Activated T-cell treated with anti-CD3 and anti-CD28 coated beads for 24 hours (primary cell): ENCODE measurements at places on chromosomes 4 and X.

DNA sequence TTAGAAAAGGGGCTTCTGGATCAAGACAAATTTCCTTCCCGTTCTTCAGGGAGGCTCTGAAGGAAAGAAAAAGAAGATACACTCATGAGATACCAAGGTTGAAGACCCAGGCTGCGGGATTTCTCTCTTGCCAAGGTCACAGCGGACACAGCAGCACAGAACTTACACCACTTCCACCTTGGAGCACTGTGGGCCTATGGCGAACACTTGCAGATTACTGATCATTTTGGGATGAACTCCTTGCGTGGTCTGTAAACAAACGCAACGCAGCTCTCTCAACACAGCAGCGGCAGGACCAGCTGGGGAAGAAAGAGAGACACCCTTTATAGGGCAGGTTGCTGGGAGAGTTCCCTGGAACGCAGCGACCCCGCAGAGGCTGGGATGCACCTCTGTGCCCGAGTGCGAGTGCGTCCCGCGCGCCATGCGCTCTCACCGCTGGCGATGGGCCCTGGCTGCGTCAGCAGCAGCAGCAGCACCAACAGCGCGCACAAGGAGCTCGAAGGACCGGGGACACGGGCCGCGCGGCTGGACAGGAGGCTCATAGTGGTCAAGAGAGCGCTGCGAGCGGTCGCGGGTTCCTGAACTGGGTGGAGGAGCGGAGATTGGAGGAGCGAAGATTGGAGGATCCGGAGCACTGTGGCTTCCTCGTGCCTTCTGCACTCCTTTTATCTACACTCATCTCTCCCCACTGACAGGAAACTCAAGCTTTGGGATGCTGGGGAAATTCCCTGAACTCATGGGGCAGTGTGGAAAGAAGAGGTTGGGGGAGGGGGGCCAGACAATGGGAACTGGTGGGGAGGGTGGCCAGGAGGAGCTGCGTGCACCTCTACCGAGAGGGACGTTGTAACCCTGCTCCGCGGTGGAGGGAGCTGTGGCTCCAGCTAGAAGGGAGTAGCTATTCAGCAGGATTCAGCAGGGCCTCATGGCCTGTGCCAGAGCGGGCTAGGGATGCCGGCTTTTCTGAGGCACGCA is at the start of gene CXCL5:
Gene CXCL5 (minus strand): TSS at position 638 of the 972 bp plus-strand sequence. CDS start 96 bp downstream, at position 542.
- DNase-seq: no peak

DNA sequence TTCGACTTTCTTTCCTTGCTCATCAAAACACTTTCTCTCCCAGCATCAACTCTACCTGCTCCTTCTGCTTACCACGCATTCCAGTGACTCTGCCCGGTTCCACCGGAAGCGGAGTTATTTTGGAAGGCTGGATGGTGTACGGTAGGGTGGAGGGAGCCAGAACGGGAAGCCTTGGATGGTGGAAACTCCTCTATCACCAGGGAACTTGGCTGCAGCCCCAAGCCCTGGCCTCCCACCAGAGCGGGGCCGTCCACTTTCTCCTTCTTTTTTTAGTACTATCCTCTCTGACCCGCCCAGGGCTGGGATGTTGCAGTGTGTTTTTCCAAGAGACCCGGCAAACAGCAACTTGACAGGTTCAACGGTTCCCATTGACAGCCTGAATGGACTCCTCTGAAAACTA is 27.6 kb downstream of the ADGRG2 start:
- DNase-seq: no peak

DNA sequence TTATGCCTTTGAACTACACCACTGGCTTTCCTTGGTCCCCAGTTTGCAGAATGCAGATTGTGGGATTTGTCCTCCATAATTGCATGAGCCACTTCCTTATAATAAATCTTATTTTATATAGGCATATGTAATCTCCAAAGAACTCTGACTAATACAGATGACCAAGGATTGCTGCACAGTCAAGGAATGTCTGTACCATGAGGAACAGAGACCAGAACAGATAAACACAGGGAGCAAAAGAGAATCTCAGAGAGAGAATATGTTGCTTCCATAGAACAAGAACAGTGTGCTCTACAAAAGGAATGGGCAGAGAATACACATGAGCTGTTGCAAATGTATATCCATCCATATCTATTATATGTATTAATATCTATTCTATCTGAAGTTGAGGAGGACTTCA is 111.1 kb downstream of the ADRA2C start:
- no peak for DNase-seq

DNA sequence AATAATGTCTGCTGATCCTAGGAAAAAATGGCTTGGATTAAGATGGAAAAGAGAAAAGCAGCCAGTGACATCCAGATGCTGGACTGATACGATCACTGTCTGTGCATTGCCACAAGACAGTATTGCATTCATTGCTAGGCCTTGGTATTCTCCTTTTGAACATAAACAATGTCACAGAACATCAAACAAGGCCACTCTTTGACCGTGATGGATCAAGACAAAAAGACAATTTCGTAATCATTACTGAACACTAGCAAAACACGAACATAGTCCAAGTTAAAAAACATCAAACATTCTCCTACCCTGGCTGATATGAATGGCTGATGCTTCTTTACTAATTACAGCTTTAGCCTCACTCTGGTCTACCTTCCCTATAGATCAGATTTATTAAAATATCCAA is 374.1 kb upstream of the CXorf51B start:
- DNase-seq: no peak

GRCh38 chr4:5878359-5878758 is 14.5 kb downstream of the CRMP1 start:
- no peak for DNase-seq

DNA sequence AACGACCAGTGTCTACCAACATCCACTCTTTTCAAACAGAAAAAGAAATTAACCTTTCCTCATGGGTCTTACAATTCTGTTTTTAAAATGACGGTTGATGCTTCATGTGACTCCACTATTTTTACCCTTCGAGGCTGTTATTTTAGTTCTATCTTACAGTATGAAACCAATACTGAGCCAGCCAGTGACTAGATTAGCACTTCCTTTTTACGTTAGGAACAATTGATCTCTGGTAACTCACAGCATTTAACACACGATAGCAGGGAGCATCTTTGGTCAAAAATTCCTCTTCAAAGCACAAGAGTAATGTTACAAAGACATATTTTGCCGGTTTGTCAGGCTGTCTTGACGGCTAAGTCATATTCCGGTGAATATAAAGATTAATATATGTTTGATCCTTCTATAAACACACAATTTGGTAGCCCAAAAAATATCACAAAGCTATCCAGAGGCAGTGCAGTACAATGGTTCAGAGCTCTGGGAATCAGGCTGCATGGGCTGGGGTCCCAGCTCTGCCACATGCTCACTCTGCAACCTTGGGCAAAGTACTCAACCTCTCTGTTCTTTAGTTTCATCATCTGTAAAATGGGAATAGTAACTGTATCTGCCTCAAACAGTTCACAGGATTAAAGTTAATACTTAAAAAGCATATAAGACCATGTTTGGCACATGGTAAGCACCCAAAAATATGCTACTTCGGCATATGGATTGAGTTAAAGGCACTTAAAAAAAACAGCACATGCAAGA is 62.9 kb upstream of the TXK start:
- no peak for DNase-seq

DNA sequence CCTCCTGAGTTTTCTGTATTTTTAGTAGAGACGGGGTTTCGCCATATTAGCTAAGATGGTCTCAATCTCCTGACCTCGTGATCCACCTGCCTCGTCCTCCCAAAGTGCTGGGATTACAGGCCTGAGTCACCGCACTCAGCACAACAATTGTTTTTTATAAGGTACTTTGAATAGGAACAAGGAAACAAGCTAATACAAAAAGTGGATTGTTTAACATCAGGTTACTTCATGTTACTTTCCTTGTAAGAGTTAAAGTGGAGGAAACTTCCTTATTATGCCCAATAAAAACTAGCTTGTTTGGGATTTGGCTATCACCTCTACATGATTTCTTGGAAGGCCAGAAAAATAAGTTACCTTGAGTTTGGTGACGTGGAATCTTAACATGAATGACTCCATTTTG is 698.7 kb downstream of the CCSER1 start:
- DNase-seq: no peak

DNA sequence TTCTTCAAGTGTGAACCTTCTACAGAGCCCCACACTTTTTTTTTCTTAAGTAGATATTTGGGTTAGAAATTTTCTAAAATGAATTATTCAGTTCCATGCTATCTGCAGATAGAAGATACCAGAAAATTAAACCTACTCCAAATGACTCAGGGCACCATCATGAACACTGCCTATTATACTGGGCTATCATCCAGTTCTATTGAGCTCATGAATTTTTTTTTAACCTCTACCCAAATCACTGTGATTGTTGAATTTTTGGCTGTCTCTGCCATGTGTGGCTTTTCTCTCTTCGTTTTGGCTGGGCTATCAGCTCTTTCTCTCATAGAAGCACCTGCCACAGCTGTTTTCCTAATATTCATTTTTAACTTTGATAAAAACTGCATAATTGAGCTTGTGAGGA is 31.0 kb upstream of the SLC34A2 start:
- no peak for DNase-seq

DNA sequence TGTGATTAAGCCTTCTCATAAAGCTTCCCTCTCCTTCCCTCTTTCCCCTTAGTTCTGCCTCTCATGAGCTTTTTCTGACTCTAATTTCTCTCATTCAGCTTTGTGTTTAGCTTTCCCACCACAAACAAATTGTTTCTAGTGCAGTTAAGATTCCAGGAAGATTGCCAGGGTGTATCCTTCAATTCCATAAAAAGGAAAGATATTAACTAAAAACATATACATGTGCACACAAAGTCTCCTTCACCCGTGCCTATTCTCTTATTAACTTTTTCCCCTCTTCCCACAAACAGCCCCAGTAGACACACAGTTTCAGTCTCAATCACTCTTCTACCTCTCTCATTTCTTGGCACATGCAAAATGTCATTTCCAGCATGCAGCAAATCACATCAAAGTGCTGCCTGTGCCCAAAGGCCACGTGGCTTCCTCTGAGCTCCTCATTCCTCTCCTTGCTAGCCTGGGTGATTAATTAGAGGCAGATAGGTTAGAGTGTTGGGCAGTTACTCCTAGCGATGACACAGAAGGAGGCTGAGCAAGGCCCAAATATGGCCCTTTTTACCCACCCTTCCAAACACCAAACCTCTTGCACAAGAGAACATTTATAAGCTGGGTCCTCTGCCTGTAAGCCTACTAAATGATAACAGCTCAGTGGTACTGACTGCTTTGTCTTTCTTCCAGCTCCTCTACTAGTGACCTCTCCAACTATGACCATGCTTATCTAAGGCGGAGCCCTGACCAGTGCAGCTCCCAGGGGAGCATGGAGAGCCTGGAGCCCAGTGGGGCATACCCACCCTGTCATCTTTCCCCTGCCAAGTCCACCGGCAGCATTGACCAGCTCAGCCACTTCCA is 159.6 kb downstream of the SOWAHB start:
- DNase-seq: no peak

GRCh38 chrX:19627081-19627480 is 111.8 kb upstream of the MAP3K15 start:
- no peak for DNase-seq

DNA sequence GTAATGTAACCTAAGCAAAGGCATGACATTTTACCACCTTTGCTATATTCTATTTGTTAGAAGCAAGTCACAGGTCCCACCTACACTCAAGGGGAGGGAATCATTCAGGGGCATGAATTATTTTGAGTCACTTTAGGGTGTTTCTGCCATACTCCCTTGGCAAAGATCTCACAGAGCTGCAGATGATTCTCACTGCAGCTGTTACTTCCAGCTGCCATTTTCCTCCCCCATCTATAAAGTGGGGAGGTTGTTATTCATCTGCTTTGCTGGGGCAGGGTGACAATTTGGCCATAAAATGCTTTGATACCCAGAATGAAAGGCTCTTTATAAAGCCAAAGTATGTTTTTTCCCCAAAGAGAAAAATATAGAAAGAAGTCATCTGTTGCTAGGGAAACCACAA is 136.5 kb upstream of the SMIM31 start:
- DNase-seq: no peak
